ENCODE measurements at places on chromosomes 7 and 10.

GRCh38 chr10:118108194-118109026 lies 61.7 kb upstream of the RAB11FIP2 start:
- no peak for DNase-seq

- DNase-seq = no peak
Observed at GRCh38 chr7:113519472-113519871, 399.3 kb downstream of the PPP1R3A start.

GRCh38 chr7:141864765-141865447 lies 23.6 kb upstream of the PRSS37 start:
- DNase-seq = peak; percentile 35

DNA sequence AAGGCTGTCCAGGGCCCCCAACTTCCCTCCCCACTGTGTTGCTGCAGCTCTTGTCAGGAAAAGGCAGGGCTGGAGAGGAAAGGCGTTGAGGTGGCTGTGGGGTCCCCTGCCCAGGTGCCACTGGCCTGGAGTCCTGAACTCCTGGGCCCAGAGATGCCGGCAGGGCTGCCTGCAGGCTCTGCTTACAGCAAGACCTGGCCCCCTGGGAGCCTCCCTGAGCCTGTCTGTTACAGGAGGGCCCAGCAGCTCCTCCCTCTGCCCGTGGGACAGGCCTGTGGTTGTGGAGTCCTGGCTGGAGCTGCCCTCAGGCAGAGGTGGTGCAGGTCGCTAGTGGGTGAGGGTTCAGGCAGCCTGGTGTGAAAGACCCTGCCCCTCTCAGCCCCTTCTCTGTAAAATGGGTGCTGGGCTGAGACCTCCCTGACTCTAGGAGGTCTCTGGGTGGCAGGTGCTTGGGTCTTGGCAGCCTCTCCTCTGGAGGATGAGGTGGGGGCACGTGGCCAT lies 9.9 kb downstream of the ANTXRL start:
- no peak for DNase-seq

DNA sequence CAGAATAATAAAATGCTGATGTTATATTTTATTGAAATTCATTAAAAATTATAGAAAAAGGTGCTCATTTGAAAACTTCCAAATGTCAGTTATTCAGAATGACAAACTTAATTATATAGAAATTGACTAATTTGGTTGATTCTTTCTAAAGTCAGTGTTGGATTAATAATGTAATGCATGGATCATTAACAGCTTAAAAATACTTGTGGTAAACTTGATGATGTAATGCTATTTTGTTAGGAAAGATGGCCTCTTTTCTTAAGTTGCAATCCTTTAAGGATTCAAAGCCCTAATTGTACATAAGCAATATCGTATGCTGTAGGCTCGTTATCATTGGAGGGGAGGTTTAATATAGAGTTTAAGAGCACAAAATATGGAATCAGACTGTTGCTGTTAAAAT lies 141.2 kb downstream of the ZEB1 start:
- DNase-seq = no peak

DNA sequence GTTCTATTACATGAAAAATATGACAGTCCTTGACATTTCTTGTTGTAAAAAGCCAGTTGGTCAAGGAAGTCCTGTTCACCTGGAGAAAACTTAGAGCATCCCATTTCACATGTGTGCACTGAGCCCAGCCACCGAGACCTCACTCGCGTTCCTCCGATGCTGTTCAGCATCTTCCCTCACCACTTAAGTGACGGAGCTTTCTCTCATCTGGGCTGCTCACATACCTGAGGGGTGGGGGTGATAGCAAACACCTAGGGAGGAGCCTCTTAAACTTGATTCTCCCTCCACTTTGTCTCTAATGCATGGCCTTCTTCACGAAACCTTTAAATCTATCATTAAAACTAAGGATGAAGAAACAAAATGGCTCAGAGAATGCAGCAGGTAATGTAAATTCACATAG lies 950.2 kb downstream of the GATA3 start:
- DNase-seq = no peak

GRCh38 chr10:95291365-95292039 lies 699 bp upstream of the PDLIM1 start:
- DNase-seq = peak; percentile 22

DNA sequence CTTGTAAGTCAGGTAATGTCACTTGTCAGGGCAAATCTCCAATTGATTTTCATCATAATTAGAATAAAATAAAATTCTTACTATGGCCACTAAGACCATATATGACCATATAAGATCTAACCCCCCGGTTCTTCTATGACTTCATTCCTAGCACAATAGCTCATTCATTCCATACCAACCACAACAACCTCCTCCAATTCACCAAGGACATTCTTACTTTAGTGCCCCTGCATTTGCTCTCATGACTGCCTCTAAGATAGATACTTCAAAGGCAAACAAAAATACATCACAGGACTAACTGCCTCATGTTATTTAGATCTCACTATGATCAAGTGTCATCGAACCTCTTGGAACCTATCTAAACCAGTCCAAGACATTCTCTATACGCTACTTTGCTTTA lies 90.8 kb downstream of the SNX13 start:
- DNase-seq = peak; percentile 78

DNA sequence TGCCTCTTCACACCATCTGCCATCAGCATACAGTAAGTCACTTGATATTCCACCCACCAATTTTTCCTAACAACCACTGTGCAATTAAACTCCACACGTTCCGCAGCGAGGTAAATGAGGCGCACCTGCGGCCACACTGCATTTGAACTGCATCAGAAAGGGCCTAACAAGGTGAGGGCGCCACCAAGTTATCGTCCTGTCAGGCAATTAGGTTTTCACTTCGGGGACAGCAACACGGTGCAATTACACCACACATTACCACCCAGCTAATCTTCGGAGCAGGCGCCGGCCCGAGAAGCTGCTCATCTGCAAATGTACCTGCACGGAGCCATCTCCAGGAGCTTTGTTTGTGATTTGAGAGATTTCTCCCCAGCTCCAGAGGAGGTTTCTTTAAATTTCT lies 84.4 kb downstream of the EBF3 start:
- DNase-seq = no peak

GRCh38 chr10:78616125-78616695 lies 452.6 kb upstream of the ZMIZ1 start:
- DNase-seq = no peak

GRCh38 chr10:17122726-17123661 lies 6.6 kb downstream of the CUBN start:
- DNase-seq = peak; percentile 87

DNA sequence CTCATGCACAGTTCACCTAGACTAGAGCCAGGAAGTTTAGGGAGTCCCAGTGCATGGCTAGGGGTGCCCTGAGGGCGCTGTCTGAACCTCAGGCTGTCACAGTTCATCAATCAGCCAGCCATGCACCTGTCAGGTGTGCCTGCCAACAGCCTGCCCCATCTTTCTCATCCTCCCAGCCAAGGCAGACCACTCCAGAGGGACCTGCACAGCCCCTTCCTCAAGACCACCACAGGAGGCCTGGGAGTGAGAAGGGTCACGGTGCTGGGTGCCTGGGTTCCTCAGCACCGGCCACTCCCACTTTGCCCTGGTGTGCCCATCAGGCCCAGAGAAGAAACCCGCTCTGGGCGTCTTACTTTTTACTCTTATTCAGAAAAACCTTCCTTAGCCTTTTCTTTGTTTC lies 8.4 kb downstream of the ATP6V1F start:
- no peak for DNase-seq

DNA sequence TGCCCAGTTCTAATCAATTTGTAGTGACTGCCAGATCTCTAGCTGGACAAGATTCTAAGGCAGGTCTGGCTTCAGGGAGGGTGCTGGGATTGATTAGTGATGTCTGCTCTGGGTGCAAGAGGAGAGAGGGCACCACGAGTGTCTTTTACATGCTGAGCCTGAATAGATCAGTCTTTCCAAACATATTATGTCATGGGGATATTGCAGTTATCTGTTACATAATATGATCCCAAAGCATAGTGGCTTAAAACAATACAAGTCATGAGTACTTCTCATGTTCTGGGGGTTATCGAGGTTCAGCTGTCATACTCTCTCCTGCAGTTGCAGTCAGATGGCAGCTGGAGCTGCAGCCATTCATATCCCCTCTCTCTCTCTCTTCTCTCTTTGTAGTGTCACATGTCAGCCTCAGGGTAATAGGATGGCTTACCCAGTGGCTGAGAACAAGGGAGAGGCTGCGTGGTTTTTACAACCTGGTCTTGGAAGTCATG lies 26.0 kb downstream of the SLC29A3 start:
- no peak for DNase-seq

GRCh38 chr7:104529567-104529966 lies 201.2 kb downstream of the LHFPL3 start:
- DNase-seq = peak; percentile 35

DNA sequence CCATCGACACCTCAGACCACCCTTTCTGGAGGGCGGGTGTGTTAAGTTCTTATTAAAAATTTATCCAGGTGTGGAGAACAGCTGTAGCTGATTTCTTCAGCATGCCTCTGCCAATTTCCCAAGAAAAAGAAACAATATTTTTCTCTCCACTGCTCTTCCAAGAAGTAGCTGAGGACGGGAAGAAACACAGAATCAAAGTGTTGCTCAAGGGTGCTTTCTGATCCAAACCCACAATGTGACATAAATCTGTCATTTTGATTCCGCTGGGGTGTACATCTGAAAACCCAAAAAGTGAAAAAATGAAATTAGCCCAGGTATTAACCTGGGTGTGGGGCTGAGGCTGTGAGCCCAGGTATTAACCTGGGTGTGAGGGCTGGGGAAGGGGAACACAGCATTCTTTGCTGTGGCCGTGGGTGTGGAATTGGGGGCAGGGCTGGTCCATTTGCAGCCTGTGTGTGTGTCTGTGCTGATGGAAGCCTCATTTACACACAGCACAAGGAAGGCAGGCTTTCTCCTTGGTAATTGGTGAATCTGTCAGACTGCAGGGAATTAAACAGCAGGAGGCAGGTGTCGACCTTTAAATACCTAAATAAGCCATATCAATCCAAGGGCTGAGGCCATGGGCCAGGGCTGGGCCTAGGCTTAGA lies 48.4 kb upstream of the CCDC3 start:
- no peak for DNase-seq

DNA sequence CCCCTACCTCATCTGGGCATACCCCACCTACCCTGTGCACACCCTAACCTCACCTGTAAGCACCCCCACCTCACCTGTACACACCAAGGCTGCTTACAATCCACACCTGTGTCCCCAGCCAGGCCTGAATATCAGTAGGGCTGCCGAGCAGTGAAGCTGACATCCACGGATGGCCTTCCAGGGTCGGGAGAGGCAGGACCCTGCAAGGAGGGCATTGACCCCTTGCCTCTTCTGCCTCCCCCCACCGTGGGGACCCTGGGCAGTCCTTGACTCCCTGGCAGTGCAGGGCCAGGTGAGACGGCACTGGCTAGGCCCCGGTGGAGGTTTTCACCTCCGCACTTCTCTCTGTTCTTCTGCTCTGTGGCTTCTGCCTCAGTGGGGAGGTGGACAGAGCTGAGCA lies 37.6 kb upstream of the ELFN1 start:
- no peak for DNase-seq

- no peak for DNase-seq
Observed at GRCh38 chr7:157514746-157515145, 177.9 kb downstream of the DNAJB6 start.

- DNase-seq = no peak
Observed at GRCh38 chr7:157751406-157751805, 414.6 kb downstream of the DNAJB6 start.

DNA sequence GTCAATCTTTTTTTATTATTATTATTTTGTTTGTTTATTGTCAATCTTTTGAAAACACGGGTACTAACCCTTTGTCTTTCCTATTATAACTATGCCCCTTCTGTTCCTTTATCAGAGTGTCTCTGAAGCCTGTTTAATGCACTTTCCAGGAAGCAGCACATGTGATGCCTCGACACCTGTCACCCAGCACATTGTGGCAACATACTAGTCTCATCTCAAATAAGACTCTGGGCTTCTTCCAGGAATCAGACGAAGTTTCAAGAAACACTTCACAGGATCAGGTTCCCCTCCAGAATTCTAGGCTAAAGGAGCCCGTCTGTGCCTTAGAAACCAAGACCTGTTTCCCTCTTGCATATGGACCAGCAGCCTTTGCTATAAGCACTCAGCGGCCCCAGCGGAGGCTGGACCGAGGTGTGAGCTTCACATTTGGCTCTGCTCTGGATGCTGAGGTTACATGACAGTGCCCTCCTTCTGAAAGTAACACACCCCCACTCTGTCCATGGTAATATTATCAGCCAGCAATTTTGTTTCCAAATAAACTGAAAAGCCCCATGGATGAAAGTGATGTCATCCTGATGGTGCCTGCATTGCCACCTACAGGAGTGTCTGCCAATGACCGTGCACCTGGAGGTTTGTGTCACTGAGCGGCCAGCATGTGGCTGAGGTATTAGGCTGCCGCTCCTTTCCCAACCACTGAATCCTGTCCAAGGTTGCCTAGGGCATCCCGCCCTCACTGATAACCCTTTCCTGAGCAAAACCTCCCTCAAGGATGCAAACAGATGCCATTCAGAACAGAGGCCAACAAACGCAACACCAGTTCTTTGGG lies 38.1 kb downstream of the MKI67 start:
- no peak for DNase-seq

GRCh38 chr7:50396856-50397255 lies 53.3 kb downstream of the FIGNL1 start:
- DNase-seq = no peak

DNA sequence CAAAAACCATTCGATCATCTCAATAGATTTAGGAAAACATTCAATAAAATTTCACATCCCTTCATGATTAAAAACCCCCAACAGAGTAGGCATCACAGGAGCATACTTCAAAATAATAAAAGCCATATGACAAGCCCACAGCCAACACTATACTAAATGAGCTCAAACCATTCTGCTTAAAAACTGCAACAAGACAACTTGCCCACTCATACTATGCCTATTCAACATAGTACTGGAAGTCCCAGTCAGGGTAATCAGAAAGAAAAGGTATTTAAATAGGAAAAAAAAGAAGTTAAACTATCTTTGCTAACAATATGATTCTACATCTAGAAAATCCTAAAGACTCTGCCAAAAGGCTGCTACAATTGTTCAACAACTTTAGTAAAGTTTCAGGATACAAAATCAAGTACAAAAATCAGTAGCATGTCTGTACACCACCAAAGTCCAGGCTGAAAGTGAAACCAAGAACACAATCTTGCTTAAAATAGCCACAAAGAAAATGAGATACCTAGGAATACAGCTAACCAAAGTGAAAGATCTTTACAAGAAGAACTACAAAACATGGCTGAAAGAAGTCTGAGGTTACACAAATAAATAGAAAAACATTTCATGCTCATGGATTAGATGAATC lies 882.6 kb downstream of the GRM8 start:
- no peak for DNase-seq

GRCh38 chr7:16585540-16585939 lies 58.9 kb downstream of the LRRC72 start:
- DNase-seq = no peak

- no peak for DNase-seq
Observed at GRCh38 chr10:77492368-77492994, 145.1 kb downstream of the KCNMA1 start.

- peak; percentile 57 for DNase-seq
Observed at GRCh38 chr7:135274495-135275268, 41.0 kb downstream of the STRA8 start.

- no peak for DNase-seq
Observed at GRCh38 chr10:102200751-102201640, 25.1 kb upstream of the ELOVL3 start.
